ENCODE measurements at places on chromosomes 7 and 10.
A peak's percentile ranks its signal among the peaks of the same experiment; 100 is the strongest.

DNA sequence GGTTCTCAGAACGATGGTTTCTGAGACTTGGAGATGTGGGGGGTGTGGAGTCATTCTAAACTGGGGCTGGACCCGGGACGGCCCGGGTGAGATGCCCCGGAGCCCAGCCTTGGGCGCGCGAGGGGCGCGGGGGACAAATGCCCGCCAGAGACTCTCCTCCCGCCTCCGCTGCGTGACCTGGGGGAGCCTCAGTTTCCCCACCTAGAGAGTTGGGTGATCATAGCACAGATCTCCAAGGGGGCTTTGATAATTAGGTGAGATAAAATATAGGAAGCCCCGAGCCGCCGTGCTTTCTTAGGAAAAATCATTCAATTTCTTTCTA, 658 bp upstream of the FZD8 start:
- DNase-seq = no peak

DNA sequence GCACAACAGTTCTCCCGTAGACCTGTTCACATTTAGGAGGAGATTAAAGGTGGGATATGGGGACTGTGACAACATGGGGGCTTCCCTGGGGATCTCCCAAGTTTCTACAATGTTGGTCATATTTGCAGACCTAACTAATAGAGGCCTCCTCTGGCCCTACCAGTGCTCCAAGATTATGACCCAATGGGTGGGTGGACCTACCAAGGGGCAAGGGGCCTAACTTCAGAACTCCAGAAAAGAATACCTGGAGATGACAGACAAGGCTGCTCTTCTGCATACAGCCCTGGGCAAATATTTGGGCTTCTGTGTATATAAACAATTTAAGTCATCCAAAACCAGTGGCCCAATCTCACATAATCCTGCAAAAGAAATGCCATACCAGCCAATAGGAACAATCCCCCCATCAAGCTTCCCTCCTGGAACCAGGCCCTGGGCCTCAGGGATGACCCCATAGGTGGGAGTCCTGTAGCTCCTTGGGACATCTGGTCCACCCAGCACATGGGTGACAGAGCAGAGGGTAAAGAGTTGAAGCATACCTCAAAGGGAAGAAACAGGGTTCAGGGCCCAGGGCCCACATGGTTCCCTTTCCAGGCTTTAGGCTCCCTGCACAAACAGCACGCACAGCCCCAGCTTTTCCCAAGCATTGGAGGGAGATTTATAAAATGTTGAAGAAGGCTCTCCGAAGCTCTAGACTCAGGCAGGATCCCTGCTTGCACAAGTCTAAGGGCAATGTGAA, 86.1 kb upstream of the CHST15 start:
- no peak for DNase-seq

- DNase-seq = no peak
These were observed 49.9 kb downstream of the CDHR3 start for GRCh38 chr7:106012935-106013439.

- no peak for DNase-seq
These were observed 69.0 kb downstream of the LHFPL3 start for GRCh38 chr7:104397442-104397841.

GRCh38 chr10:119917777-119918176, 25.2 kb downstream of the SEC23IP start:
- DNase-seq = peak; percentile 16

DNA sequence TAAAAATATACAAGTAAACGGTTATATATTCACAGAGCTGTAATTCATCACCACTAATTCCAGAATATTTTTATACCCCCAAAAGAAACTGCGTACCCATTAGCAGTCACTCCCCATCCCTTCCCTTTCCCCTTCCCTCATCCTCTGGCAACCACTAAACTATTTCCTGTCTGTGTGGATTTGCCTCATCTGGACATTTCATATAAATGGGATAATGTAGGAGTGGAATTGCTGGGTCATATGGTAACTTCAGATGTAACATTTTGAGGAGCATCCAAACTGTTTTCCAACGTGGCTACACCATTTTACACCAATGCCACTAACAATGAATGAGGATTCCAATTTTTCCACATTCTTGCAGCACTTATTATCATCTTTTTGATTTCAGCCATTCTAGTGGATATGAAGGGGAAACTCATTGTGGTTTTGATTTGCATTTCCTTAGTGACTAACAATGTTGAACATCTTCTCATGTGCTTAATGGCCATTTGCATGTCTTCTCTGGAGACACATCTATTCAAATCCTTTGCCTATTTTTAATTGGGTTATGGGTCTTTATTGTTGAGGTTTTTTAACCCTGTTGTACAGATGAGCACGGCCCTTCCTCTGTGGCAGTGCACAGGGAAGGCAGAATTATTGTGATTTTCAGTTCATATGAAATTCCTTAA, 79.2 kb downstream of the RBM20 start:
- no peak for DNase-seq

- peak; percentile 75 for DNase-seq
These were observed 4.6 kb upstream of the SERPINE1 start for GRCh38 chr7:101121991-101122932.

- DNase-seq = no peak
These were observed 41.8 kb upstream of the TSPAN13 start for GRCh38 chr7:16711730-16712129.

- peak; percentile 28 for DNase-seq
These were observed 477 bp upstream of the ZC3HAV1 start for GRCh38 chr7:139109983-139110411.

DNA sequence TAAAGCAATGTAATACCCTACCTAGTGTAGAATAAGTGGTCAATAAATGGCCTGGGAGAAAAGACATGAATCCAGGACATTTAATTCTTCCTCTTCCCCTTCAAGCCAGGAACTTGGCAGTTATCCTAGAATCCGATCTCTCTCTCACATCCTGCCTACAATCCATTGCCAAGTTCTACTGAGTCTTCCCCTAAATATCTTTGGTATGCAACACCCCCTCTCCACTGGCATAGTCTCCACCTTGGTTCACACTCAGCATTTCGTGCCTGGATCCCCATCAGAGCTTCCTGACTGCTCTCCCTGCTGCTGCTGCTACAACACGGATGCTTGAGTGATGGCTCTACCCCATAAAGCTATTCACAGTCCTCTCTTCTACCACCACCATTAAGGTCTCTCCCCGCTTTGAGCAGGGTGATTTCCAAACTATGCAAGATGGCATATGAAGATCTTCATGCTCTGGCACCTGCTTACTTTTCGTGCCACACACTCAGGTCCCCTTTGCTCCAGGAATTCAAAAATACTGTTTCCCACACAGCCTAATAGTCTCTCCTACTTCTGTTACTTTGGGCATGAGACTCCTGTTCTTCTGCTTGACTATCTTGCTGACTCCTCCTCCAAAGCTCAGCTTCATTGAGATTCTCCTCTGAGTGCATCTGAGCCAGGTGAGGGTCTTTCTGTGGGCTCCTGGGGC, 4.8 kb downstream of the ANK3 start:
- no peak for DNase-seq

Measured in suppressor macrophage treated with lipopolysaccharide for 4 hours (primary cell).